ENCODE measurements at places on chromosomes 1 and 21. TPM values are rescaled to one million over a fixed set of nuclear protein-coding genes. Genes with fewer than 3 reads are reported as not detected.

GPN2 gene
- 10.4 TPM for polyA plus RNA-seq

SFN gene
- 2,440 TPM for polyA plus RNA-seq

CPLANE2 gene
- polyA plus RNA-seq: 3.2 TPM

SIPA1L2 gene
- 11.2 TPM for polyA plus RNA-seq

SYCP1 gene
- not detected for polyA plus RNA-seq

PGD gene
- 565 TPM for polyA plus RNA-seq

TCEA3 gene
- 22.0 TPM for polyA plus RNA-seq

TAL1 gene
- 0.82 TPM for polyA plus RNA-seq

TMEM61 gene
- 0.84 TPM for polyA plus RNA-seq

CHI3L1 gene
- polyA plus RNA-seq: 3.3 TPM

TMEM51 gene
- 15.4 TPM for polyA plus RNA-seq

KLF17 gene
- polyA plus RNA-seq: 0.14 TPM

ITGB2 gene
- 7.3 TPM for polyA plus RNA-seq

AADACL4 gene
- polyA plus RNA-seq: not detected
